ENCODE measurements at places on chromosomes 7 and 10.
A peak's percentile ranks its signal among the peaks of the same experiment; 100 is the strongest.

DNA sequence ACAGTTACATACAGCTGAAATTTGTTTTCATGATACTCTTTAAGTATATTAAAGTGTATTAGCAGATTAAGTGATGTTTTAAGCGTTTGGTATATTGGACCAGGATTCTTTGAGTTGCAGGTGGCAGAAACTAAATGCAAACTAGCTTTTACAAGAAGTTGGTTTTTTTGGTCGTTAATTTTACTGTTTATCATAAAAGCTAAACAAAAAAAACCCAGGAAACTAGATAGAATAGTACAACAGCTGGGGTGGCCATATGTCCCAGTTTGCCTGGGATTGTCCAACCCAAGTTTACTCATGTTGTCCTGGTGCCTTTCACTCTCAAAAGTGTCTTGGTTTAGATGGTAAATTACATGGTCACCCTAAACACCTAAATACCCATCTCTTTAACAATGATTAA, 108.7 kb downstream of the PHTF2 start:
- no peak for DNase-seq

- no peak for DNase-seq
Measured at GRCh38 chr7:85185424-85186082, 1.3 kb downstream of the SEMA3D start.

GRCh38 chr10:123991611-123992570, 100.3 kb upstream of the CPXM2 start:
- no peak for DNase-seq

DNA sequence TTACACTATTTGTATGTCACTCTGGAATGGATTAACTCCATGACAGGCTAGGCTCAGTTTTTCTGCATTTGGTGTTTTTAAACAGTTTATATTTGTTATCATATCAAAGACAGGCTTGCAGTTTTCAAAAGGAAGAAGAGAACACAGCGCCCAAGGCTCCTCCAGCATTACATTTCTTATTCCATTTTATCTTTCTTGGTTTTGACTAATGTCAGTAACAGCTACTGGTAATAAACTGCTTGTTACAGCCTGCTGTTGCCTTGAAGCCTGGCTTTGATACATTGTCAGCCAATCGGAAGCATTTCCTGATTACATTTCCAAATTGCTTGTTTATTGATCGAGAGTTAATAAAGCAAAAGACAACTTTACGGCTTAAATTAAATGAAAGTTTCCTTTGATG, 166.0 kb upstream of the MDFIC start:
- no peak for DNase-seq

- DNase-seq: no peak
Measured at GRCh38 chr7:40263752-40264390, 129.1 kb downstream of the SUGCT start.

GRCh38 chr10:29734962-29735627, 100.3 kb upstream of the SVIL start:
- peak; percentile 43 for DNase-seq

DNA sequence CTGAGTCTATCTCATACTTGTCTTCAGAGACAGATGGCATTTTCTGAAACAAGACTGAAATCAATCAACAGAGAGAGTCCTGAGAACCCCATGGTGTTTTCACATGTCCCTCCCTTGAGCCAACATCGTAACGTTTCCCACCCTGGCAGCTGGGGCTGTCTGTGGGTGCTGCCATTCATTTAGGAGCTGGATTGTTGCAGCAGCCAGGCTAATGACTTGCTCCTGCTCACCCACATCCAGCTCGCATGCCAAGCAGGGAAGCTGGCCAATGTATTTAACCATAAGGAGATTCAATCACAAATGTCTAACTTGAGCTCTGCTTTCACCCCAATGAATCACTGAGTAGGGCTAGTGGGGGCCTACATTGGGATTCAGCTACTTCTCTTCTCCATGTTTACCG, 146.1 kb downstream of the ADRA2A start:
- DNase-seq: no peak

- DNase-seq: no peak
Measured at GRCh38 chr10:75773231-75773780, 341.9 kb downstream of the LRMDA start.

- no peak for DNase-seq
Measured at GRCh38 chr10:70479626-70480238, 1.2 kb downstream of the PALD1 start.

- no peak for DNase-seq
Measured at GRCh38 chr7:150621376-150621775, 10.8 kb downstream of the GIMAP6 start.

DNA sequence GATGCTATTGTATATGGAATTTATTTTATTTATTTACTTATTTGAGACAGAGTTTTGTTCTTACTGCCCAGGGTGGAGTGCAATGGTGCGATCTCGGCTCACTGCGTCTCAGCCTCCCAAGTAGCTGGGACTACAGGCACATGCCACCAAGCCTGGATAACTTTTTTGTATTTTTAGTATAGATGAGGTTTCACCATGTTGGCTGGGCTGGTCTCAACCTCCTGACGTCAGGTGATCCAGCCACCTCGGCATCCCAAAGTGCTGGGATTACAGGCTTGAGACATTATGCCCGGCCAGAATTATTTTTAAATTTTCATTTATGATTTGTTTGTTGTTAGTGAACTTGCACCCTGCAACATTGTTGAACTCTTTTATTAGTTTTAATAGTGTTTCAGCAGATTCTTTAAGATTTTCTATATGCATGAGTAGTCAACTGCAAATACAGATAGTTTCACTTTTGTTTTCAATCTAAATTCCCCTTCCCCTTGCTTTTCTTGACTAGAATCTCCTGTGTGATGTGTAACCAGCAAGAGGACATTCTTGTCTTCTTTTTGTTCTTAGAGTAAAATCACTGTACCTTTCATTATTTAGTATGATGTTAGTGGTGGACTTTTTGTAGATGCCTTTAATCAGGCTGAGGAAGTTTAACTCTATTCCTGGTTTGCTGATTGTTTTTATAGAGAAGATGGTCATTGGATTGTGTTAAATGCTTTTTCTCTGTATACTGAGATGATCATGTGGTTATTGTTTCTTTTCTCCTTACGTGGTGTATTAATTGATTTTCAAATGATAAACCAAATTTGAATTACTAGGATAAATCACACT, 27.8 kb downstream of the ZNF33A start:
- DNase-seq: no peak
